ENCODE measurements at places on chromosomes 6 and 20. TPM values are rescaled to one million over a fixed set of nuclear protein-coding genes. Genes with fewer than 3 reads are reported as not detected.

The ACSS1 gene
- 6.8 TPM for total RNA-seq

The C2 gene
- total RNA-seq: 6.8 TPM

The LY86 gene
- total RNA-seq: not detected

The TBPL1 gene
- 28.2 TPM for total RNA-seq

The FHL5 gene
- not detected for total RNA-seq

All from regular cardiac myocyte (primary cell).